ENCODE measurements at places on chromosomes 2 and 18.
A peak's percentile ranks its signal among the peaks of the same experiment; 100 is the strongest.

DNA sequence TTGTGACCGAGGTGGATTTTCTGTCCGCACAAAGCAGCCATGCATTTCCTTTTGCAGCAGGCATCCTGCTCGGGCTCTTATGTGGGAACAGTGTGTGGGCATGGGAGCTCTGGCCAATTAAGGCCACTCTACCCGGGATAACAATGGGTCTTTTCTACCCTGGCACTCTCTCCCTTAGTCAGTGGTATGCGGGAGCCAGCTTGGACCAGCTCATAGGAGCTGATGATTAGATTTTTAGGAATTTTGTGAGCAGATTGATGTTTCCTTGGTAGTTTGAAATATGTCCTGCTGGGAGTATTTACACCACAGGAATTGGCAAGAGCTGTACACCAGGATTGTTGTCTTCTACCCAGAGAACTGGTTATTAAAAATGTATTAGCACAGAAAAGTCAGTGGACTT lies 89.3 kb downstream of the SPP2 start:
- no peak for DNase-seq

DNA sequence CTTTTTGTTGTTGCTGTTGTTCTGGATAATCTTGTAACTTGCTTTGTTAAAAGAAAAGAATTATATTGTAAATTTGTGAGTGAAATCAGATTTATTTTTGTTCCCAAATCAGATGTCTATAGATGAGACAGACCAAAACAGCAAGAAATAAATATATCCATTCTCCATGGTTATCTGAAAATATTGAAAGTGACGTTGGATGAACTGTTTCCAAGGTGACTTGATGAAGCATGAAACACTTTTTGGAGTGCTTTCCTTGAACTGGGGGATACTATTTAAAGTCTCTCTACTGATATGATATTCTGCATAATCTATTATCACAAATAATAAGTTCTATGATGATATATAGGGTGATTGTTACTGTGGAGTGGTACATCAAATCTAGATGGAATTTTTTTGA lies 315.4 kb upstream of the THUMPD2 start:
- DNase-seq = no peak

- no peak for DNase-seq
Observed at GRCh38 chr2:189178054-189178453, 1.5 kb downstream of the COL5A2 start.

DNA sequence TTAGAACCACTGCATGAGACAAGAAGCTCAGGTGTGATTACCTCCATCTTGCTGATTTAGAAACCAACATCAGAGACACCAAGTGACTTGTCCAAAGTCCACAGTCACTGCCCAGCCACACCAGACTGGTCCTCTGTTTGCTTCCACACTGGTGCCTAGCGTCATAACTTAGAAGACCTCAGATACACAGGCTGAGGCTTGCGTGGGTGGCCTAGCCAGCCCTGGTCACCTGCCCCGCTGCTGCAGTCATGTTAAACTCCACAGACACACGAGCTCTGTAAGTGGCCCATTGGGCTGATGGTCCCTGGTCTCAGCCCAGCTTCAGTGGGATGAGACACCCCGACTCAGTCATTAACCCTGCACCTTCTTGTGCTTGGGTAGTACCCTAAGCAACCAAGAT lies 47.1 kb downstream of the CNGA3 start:
- DNase-seq = no peak

- no peak for DNase-seq
Observed at GRCh38 chr2:218223046-218223445, 6.1 kb downstream of the ARPC2 start.

- no peak for DNase-seq
Observed at GRCh38 chr2:51789918-51790317, 758.0 kb upstream of the NRXN1 start.

DNA sequence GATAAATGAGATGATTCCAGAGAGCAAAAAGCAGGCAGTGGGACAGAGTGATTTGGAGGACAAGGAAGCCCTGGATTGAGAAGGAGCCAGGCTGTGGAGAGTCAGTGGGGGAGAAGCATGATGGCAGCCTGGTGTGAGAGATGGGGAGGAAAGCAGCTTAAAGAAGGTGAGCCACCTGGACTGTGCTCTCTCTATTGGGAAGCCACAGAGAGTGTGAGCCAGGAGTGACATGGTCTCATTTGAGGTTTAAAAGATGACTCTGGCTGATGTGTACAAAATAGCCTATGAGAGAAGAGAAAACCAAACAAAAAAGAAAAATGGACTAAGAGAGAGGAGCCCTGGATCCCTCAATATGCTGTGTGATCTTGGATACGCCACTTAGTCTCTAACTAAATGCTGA lies 12.9 kb upstream of the EPAS1 start:
- DNase-seq = no peak

- DNase-seq = no peak
Observed at GRCh38 chr2:198178766-198179165, 374.4 kb downstream of the PLCL1 start.

- no peak for DNase-seq
Observed at GRCh38 chr2:58449286-58450010, 208.3 kb upstream of the FANCL start.

DNA sequence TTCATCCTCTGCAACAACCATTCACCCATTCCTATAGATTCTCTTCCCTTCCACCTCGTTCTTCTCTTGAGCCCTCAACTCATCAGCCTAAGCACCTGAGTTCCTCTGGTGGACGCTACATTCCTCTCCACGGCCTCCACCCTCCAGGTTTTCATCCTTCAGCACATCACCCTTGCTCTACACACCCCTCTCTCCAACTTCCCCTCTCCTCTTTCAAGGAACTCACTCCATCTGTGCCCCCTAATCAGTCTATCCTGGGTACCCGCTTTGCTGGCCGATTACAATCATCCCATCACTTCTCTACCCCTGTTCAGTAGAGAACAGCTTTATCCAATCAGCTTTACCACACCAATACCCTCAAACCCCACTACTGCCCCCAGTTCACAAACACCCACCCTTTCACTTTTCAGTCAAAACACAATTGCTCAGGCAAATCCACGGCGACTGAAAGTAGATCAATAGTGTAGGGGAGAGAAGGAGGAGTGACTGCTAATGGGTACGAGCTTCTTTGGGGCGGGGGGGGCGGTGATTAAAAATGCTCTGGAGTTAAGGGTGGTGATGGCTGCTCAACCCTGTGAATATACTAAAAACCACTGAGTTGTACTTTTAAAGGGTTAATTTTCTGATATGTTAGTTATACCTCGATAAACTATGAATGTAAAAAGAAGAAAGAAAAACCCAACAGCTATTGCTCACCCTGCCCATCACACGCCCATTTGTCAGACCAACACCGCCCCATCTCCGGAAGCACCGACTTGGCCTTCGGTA lies 857 bp downstream of the DYM start:
- peak; percentile 9 for DNase-seq

- no peak for DNase-seq
Observed at GRCh38 chr2:237877576-237878307, 18.3 kb downstream of the RAMP1 start.

- DNase-seq = no peak
Observed at GRCh38 chr18:72848503-72849237, 19.1 kb downstream of the NETO1 start.

DNA sequence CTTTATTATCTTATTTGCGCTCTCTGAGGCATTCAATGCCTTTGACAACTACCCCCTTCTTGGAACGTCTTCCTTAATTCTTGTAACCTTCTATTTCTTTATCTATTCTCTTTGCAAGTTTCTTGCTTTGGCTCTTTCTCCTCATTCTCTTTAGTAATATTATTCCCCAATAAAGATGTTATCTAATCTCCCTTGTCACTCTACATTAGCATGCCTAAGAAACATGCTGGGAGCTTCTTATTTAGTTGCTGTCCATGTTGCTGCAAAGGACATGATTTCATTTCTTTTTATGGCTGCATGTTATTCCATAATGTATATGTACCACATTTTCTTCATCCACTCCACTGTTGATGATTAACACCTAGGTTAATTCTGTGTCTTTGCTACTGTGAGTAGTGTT lies 113.7 kb downstream of the RDH14 start:
- no peak for DNase-seq

DNA sequence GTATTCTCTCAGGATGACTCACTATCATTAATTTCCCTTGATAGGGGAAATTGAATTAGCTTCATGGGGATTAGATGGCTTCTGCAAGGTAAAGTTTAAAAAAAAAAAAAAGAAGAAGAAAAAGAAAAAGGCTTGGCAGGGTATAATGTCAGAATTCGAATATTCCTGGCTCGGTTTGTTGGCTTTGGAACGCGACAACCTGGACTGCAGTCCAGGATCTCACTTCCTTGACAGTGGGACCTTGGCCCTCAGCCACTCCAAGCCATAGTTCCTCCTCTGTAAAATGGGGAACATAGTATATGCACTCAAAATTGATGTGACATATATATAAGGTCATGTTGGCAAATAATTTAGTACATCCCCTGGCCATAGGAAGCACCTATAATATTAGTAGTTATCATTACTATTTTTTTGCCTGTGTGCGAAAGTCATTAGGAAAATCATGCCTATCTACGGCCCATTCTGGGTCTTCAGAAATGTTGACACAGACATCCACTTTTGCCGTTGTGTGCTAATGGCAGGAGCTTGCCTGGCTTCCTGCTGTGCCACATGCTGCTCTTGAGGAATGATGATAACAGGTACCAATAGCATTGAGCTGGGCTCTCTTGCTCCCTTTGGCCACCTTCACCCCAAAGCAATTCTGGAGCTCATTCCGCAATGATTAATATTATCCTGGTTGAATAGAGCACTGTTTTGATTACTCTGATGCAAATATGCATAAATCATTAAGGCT lies 97.9 kb downstream of the MTCL1 start:
- DNase-seq = no peak

GRCh38 chr2:68726608-68727367 lies 7.8 kb upstream of the ARHGAP25 start:
- peak; percentile 69 for DNase-seq

GRCh38 chr2:127811397-127812321 lies 688 bp upstream of the WDR33 start:
- DNase-seq = no peak

DNA sequence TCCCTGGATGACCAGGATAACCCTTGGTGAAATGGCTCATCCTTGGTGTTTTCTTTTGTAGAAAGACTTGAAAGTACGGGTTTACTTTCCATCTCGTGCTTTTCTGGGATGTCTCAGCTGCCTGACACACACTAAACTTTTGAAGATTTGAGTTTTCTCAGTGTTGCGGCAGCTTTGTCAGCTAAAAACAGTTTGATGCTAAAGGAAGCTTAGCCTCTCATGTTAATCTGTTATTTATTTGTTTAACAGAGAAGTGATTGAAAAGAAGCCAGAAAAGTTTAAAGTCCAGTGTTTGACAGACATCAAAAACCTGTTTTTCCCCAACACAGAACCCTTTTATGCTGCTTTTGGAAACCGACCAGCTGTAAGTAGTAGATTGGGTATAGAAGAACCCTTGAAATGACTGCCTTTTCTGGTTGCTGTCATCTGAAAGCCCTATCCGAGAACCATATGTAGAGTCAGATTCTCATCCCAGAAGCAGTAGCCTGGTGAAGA lies 72.8 kb downstream of the LPIN1 start:
- no peak for DNase-seq

GRCh38 chr2:215498431-215498830 lies 62.6 kb upstream of the FN1 start:
- no peak for DNase-seq

DNA sequence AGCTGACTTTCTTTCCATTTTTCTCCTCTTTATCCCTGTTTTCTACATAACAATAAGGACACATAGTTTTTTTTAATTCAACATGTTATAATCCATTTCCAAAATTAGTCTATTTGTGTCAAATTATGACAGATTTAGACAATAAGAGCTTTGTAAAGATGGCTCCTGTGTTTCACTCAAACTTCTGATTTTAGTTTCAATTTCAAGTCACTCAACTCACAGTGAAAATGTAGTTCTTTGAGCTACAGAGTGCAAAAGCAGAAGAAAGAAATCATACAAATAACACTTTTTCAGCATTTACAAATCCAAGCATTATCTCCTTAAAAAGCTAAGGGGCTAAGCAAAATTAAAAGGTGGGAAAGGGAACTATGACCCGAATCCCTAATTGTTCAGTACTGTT lies 340.7 kb upstream of the TRIB2 start:
- DNase-seq = no peak

DNA sequence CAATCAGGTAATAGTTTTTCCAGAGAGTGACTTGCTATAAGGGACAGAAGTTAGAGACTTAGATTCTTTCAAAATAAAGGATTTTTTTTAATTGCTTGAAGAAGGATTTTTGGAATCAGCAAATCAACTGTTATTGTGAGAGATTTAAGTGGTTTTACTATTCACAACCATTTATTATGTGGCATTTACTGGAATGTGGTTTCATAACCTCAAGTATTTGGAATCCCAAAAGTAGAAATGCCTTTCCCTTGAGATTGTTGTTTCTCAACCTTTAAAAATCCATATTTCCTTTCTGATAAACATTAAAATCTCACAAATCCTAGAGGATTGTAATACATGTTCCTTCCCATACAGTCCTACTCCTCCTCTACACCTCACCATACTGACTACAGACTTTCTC lies 5.0 kb downstream of the TANK start:
- no peak for DNase-seq

DNA sequence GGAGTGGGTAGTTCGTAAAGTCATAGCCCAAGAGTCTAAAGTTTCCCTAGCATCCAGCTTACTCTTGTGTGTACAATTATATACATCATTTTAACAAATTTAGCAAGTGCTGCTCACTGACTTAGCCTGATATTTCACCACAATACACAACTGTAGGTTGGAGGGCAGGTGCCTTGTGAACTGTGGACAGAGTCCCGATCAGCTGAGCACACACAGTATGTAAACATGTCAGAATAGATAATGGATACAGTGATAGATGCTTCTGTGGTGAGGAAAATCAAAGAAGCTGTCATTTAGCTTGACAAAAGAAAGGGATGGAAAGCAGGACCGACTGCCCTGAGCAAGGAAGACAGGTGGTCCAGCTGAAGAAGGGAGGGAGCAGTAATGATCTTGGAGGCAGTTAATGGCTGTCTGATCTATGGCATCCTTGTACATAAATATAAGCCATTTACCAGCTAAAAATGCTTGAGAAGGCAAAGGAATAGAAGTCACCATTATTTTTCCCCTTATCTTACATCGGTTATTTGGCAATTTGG lies 372.8 kb upstream of the UBE2E3 start:
- DNase-seq = no peak

- no peak for DNase-seq
Observed at GRCh38 chr2:17580319-17580715, 39.8 kb downstream of the VSNL1 start.

DNA sequence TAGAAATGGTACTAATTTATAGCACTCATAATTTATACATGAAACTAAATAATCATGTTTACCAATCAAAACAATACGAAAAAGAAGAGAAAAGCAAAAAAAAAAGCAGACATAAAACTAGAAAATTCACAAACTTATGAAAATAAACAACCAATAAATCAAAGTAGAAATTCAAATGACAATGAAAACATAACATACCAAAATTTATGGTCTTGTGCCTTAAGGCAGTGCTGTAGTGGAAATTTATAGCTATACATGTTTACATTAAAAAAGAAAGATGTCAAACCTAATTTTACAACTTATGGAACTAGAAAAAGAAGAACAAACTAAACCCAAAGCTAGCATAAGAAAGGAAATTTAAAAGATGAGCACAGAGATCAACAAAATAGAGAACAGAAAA lies 16.1 kb upstream of the SPR start:
- DNase-seq = no peak
